ENCODE measurements at places on chromosomes 13 and 19.
A peak's percentile ranks its signal among the peaks of the same experiment; 100 is the strongest.

DNA sequence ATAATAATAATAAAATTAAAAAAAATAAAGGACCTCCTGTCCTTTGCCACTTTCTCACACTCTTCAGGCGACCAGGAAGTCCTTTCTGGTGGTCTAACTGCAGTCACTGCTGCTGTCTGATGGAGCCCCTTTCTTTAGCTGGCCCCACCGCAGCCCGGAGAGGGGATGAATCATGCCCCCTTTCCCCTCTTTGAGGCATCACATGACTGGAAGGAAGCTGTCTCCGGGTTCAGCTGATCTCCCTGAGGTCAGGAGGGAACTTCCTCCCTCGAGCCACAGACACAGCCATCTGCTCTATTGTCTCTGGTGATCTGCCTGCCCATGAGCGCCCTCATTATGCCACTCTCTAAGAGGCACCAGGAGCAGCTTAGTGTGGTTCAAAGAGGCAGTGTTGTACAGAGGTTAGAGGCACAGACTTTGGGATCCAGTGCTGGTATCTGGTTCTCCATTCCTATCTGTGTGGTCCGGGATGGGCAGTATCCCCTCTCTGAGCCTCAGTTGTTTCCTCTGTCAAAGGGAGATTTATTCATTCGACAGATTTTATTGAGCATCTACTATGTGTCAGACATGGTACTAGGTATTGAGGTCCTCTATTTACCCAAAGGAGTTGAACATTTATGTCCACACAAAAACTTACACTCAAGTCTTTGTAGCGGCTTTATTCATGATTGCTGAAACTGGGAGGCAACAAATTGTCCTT is 30.0 kb downstream of the VAV1 start:
- peak; percentile 30 for DNase-seq

GRCh38 chr19:29940971-29941585 is 961 bp upstream of the URI1 start:
- no peak for DNase-seq

GRCh38 chr19:47306303-47306702 is 3.4 kb upstream of the C5AR1 start:
- no peak for DNase-seq

DNA sequence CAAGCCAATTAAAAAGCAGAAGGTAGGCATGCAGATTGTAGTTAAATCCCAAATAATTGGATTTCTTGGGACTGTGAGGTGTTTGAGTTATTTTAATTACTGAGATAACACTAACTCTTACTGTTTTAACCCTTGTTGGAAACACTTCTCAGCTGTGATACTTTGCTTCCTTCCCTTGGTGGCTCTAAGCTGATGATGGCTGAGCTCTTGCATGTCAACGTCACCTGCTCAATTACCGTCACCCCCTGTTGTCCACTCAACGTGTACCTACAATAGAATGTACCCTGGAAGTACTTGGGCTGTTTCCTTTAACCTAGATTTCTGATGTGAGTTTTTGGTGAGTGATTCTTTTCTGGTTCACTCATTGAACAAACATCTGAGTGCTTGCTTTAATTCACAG is 303.4 kb downstream of the SLC7A1 start:
- DNase-seq = no peak

DNA sequence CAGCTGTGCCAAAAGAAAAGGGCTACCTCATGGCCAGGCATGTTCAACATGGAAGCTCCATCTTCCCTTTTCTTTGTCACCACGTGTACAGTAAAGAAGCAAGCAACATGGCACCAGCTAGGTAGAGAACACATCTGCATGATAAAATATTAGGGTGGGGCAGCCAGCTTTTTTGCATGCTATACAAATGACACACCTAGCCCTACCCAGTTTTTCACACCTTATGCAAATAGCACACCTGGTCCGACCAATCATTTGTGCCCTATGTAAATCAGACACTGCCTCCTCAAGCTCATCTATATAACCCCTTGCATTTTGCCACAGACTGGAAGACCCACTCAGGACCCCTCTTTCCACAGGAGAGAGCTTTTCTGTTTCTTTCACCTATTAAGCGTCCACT is 85.5 kb downstream of the STOML3 start:
- no peak for DNase-seq

DNA sequence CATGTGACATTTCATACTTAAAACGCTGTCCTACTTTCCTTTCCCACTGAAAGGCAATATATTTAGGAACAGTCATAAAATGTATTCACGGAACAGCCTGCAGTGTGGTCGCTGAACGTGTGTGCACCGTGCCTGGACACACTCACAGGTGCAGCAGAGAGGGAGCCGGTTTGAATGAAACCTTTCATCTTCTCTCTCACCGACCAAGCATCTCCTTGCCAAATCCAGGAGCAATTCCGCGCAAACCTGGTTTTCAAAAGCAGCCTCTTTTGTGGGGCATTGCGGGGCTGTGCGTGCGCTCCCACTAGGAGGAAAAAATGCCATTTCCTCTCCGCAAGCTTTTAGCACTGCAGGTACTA is 1.0 kb downstream of the DCLK1 start:
- no peak for DNase-seq

- DNase-seq = no peak
These were observed 43.5 kb downstream of the GGACT start for GRCh38 chr13:100544866-100545683.

GRCh38 chr13:75870397-75870903 is 234.3 kb downstream of the LMO7 start:
- DNase-seq = no peak

All from stimulated activated CD4-positive, alpha-beta T cell treated with anti-CD3 and anti-CD28 coated beads, Interleukin-1b, Interleukin-23, amount 100 ng/mL, for 1 hour (primary cell).